ENCODE measurements at places on chromosomes 7 and 10.

DNA sequence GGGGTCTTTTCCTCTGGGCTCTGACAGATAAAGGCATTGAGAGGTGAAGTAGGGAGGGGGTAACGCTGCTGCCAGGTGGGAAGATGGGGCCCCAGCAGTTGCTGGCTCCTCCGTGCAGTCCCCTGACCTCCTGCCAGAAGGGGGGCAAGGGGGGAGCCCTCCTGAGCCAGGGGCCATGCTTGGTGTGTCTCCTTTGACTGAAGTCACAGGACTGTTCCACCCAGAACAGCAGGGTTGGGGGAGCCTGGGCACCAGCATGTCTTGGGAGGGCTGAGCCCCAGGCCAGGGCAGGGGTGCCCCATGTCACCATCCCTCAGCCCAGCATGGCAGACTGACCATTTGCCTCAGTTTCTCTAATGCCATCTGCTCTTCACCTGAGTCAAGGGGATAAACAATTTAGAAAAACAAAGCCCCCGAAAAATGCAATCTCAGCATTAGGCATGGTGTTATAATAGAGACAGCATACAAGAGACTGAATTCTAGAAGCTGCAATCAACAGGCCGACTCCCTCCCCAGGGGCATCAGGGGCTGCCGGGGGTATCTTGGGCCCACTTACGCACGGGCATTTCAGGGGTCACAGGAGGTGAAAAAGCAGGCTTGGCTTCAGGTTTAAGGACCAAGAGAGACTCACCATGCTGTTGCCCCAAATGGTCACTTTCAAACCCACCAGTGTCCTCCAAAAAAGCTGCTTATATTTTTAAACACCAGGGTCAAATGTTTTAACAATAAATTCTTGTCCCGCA is 108.6 kb upstream of the GPR26 start:
- no peak for DNase-seq

DNA sequence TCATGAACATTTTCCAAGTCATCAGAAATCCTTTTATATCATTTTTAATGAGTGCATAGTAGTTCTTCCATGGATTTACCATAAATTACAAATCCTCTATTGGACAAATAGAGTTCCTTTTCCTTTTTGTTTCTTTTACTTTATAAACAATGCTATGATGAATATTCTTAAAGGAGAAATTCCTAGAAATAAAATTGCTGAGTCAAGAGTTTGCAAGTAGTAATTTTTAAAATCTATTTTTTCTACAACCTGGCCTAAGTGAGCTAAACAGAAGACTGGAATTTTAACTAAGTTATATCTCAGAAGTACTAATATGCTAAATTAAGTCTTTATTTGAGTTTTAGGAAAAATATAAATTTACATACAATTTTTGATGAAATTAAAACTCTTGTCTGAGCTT is 38.8 kb downstream of the PLEKHA1 start:
- DNase-seq = no peak

DNA sequence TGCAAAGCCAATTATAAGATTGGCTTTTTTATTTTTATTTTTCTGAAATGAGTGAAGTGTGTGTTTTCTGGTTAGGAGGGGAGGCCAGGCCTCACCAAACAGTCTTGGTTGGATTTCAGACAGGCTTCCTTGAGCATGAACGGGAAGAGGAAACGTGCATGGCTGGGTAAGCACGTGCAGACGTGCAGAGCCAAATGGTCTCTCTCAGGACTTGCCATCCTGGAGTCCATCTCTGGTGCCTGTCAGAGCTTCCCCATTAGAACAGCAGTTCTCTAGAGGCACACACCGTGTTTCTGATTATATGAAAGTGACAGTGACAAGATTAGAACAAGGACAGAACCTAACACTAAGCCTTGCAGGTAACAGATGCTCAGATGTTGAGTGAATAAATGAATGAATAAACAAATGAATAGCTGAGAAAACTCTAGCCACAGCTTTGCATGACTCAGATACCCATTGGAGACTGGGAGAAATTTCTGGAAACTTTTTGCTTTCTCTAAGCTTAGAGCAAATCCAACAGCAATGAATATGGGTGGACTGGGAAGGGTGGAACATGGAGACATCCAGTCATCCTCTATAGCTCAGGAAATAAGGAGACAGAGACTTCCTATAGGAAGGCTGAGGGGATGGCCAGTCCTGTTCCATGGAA is 11.8 kb upstream of the CALD1 start:
- DNase-seq = no peak

- DNase-seq = no peak
These were observed 170.9 kb upstream of the NPVF start for GRCh38 chr7:25399000-25399750.

DNA sequence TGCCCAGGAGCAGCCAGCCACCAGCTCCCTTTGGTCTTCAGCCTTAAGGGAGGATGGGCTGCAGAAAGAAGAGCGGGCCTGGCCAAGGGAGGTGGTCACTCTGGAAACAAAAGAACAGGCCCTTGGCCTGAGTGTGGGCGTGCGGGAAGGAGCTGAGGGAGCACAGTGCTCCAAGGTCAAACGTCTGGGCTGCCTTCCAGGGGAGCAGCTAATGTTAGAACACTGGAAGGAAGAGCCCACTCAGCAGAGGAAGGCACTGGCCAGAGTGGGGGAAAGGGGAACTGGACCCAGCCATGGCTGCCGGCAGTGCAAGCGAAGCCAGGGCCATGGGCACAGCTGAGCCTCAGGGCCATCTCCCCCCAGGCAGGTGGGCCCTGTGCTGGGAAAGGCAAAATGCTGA is 42.7 kb downstream of the FAM53B start:
- DNase-seq = no peak

GRCh38 chr10:78742730-78743615 is 325.8 kb upstream of the ZMIZ1 start:
- peak; percentile 86 for DNase-seq
